ENCODE measurements at places on chromosomes 16 and 17.

DNA sequence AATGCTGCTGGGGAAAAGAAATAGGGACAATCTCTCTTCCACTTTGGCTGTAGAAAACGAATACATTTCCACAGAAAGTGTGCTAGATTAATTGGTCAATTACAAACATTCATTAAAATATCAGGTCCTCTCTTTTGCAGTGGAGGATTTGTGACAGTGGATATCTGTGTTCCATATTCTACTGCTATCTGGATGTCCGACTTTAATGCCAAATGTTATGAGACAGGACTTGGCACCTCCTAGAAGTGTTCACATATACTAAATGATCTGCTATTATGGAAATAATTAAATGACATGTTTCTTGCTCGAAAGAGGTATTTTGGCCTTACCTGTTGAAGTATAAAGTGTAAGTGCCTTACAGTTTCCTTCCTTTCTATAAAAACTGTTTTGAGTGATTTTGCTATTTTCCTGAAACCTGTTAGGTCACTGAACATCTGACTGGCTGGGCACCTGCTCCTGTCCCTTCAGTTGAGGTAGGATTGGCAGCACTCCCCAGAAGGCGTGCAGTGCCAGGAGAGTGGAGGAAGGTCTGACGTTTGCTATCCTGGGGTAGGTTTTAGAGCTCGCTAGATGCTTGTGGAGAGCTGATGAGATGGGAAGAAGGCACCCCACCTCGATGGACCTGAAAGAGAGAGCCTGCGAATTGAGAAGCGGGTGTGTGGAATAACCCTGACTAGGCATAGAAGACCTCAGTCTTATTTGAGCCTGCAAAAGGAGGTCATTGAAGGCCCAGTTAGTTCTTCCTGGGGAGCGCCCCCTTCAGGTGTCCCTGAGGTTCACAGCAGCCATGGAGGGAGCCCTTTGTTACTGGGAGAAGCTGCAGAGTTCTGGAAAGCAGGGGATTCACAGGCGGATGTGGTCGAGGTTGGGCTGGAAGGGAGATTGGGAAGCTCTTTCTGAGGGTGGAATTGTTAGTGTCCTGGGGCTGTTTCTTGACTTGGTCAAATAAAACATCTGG is 159.4 kb upstream of the ZNF267 start:
- DNase-seq = no peak

GRCh38 chr16:71205482-71206131 is 24.9 kb downstream of the HYDIN start:
- DNase-seq = no peak

GRCh38 chr16:349211-349610 is 3.3 kb downstream of the AXIN1 start:
- DNase-seq = no peak

DNA sequence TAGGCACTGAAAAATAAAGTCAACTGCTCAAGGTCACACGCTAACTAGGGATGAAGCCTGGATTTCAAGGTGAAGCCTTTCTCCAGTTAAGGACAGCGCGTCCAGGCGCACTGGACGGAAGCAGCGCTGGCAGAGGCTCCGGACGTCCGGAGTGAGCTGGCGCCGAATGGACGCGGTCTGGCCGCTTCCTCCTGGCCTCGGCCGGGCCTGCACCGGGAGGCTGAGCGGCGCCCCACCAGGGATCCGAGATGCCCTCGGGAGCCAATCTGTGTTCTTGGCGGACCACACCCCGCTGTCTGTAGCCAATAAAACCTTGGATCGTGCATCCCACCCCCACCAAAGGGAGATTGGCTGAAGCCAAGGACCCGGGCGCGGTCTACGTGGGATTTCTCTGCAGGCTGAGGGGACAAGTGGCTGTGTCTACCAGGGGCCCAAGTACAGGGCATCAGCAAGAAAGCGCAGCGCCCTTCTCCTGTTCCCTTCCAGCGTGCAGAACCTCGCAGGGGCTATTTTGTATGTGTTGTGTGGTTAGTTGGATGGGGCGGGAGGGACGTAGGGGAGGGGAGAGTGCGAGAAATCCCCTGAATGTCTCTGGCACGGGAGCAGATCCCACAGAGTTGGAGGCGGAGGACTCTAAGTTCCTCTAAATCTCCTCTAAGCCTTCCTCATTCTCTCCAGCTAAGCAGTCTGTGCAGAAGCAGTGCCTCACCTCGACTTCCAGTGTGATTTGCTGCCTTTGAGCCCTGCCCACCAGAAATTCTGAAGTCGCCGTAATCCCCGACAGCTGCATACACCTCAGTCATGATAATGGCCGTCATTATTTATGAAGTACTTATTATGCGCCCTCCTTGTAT is 2.5 kb upstream of the AKAP10 start:
- DNase-seq = no peak

GRCh38 chr17:81428948-81429774 is 33.9 kb downstream of the BAHCC1 start:
- DNase-seq = no peak

DNA sequence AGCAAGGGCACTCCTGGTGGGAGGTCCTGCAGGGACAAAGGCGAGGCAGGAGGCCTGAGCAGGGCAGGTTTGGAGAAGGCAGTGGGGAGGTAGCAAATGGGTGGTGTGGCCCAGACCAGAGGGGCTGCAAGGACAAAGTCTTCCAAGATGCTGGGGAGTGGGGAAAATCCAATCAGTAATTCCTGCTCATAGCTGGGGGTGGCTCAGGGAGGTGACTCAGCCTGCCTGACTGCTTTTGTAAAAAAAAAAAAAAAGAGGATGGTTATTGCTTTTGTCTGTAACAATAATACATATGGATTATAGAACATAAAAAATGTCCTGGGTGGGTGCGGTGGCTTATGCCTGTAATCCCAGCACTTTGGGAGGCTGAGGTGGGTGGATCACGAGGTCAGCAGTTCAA is 5.2 kb downstream of the IL34 start:
- DNase-seq = no peak

GRCh38 chr16:74635303-74635702 is 28.4 kb upstream of the GLG1 start:
- no peak for DNase-seq

Data from suprapubic skin (tissue), 4 donors.